ENCODE measurements at places on chromosomes 5 and 9.

- no peak for DNase-seq
Observed at GRCh38 chr5:6596388-6596787, 36.5 kb downstream of the NSUN2 start.

GRCh38 chr5:38758774-38759600 is 86.8 kb upstream of the OSMR start:
- no peak for DNase-seq

GRCh38 chr5:123708074-123708806 is 196.3 kb downstream of the CSNK1G3 start:
- DNase-seq: no peak

- no peak for DNase-seq
Observed at GRCh38 chr5:50447941-50448340, 6.9 kb upstream of the EMB start.

- DNase-seq: peak; percentile 55
Observed at GRCh38 chr5:178196986-178197385, 7.3 kb upstream of the HNRNPAB start.

Data from endothelial cell (in vitro differentiated cells).